ENCODE measurements at places on chromosomes 2 and 18. TPM values are rescaled to one million over a fixed set of nuclear protein-coding genes. Genes with fewer than 3 reads are reported as not detected.

C2orf49 gene
- 7.6 TPM for total RNA-seq

MC5R gene
- total RNA-seq, result not detected

MPPE1 gene
- 13.9 TPM for total RNA-seq

ANO7 gene
- total RNA-seq, result 2.6 TPM

SPATS2L gene
- 5.4 TPM for total RNA-seq

CLEC4F gene
- total RNA-seq, result under 0.01 TPM

FBXO15 gene
- total RNA-seq, result 0.20 TPM

MOGAT1 gene
- total RNA-seq, result not detected

SCG2 gene
- total RNA-seq, result under 0.01 TPM

SERPINB2 gene
- 0.22 TPM for total RNA-seq

CERKL gene
- total RNA-seq, result not detected

CFLAR gene
- total RNA-seq, result 101 TPM

NOL4 gene
- total RNA-seq, result not detected

VWC2L gene
- not detected for total RNA-seq

RNU2-63P gene
- total RNA-seq, result 70.8 TPM

FOXI3 gene
- total RNA-seq, result not detected

DAW1 gene
- total RNA-seq, result 0.20 TPM

MRPL33 gene
- 71.5 TPM for total RNA-seq

AQP12A gene
- total RNA-seq, result not detected

C1D gene
- 10.5 TPM for total RNA-seq

TRIB2 gene
- 49.5 TPM for total RNA-seq

CNGA3 gene
- not detected for total RNA-seq

NEB gene
- total RNA-seq, result 0.99 TPM

TMEM37 gene
- total RNA-seq, result 0.20 TPM

IL18R1 gene
- 0.22 TPM for total RNA-seq

TMSB10 gene
- 7,454 TPM for total RNA-seq

REG3A gene
- not detected for total RNA-seq

GCG gene
- total RNA-seq, result not detected

ALPG gene
- total RNA-seq, result not detected

KIAA2012 gene
- total RNA-seq, result not detected

AQP4 gene
- not detected for total RNA-seq

VAMP8 gene
- 13.7 TPM for total RNA-seq

UGT1A3 gene
- total RNA-seq, result not detected
